HCT116 (cell line): ENCODE measurements at places on chromosomes 6 and 20. TPM values are rescaled to one million over a fixed set of nuclear protein-coding genes. Genes with fewer than 3 reads are reported as not detected.

Gene CHRNA4
- total RNA-seq, result not detected

GRCh38 chr20:21920211-21920610 lies 214.7 kb downstream of the PAX1 start:
- H3K27me3 ChIP-seq, result no peaks in the 10 kb centered on the region
- no peak overlapping the region for H3K4me3 ChIP-seq
- H3K36me3 ChIP-seq, result no peaks in the 10 kb centered on the region
- no peak for DNase-seq
- H3K4me1 ChIP-seq, result no peaks in the 10 kb centered on the region
- H3K27ac ChIP-seq, result no peak overlapping the region

Gene ATRN
- 24.4 TPM for total RNA-seq

GRCh38 chr20:63117151-63117550 lies 98.8 kb downstream of the YTHDF1 start:
- H3K27ac ChIP-seq, result no peak overlapping the region
- no peak overlapping the region for H3K4me3 ChIP-seq
- H3K36me3 ChIP-seq, result no peaks in the 10 kb centered on the region

GRCh38 chr6:31729979-31730630 lies 1.0 kb upstream of the DDAH2 start:
- peak overlapping the region; percentile 90 for H3K27ac ChIP-seq
- no peaks in the 10 kb centered on the region for H3K27me3 ChIP-seq
- H3K4me1 ChIP-seq, result peaks cover 12% of the 10 kb centered on the region
- DNase-seq, result peak; percentile 56

DNA sequence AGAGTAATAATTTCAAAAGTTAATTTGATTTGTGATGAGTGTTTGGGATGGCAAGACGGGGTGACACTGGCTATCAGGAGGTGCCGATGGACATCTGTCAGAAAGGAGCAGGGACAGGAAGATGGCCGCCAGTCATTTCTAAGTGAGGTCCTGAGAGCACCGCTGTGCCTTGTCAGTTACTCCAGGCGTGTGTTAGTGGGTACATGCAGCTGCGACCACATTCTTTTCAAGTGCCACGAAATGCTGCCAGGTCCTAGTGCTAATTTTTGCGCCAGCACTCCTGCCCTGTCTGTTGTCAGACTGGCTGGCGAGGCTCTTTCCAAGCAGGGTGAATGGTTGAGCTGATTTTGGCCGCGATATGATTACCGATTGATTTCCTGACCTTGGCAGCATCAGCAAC lies 64.6 kb upstream of the INSM1 start:
- H3K27me3 ChIP-seq, result no peaks in the 10 kb centered on the region
- no peak overlapping the region for H3K27ac ChIP-seq
- no peaks in the 10 kb centered on the region for H3K36me3 ChIP-seq
- no peak for DNase-seq

DNA sequence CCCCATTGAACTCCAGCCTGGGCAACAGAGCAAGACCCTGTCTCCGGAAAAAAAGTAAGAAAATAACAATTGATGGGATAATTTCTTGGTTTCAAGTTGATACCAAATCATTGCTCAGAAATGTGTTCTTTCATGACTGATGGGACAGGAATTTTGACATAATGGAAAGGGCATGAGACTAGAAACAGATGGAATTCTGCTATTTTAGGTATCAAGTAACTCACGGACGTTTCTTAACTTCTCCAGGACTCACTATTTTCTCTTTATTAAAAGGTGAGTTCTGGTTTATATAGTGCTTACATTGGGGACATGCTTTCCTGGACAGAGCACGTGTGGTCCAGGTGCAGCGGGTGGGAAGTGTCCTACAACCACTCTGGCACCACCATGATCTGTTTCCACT lies 6.0 kb upstream of the DSP start:
- no peak overlapping the region for H3K4me3 ChIP-seq
- no peaks in the 10 kb centered on the region for H3K36me3 ChIP-seq
- no peaks in the 10 kb centered on the region for H3K27me3 ChIP-seq
- DNase-seq, result no peak
- peaks cover 24% of the 10 kb centered on the region for H3K4me1 ChIP-seq

Gene SAPCD1
- 18.2 TPM for total RNA-seq

DNA sequence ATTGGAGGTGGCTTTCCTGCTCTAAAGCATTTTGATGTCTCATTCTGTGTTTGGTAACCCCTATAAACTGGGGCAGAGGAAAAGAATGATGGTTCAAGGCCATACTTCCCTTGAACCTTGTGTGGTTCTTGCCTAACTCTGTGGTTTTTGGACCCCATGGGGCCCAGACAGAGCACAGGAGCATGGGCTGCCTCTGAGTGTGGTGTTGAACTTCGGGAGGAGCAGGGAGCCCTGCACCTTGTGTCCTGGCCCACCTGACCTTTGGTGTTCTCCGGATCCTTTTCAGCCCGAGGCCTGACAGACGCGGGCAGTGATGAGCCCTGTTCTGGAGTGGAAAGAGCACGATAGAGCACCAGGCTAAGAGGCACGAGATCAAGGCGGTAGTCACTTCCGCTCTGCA lies 18.8 kb downstream of the TMEM74B start:
- no peaks in the 10 kb centered on the region for H3K27me3 ChIP-seq
- peaks cover 32% of the 10 kb centered on the region for H3K36me3 ChIP-seq
- DNase-seq, result no peak
- H3K4me1 ChIP-seq, result no peaks in the 10 kb centered on the region
- H3K27ac ChIP-seq, result no peak overlapping the region
